ENCODE measurements at places on chromosomes 7 and 10. TPM values are rescaled to one million over a fixed set of nuclear protein-coding genes. Genes with fewer than 3 reads are reported as not detected.

The ECHDC3 gene
- 8.1 TPM for total RNA-seq

The ZNF488 gene
- not detected for total RNA-seq

DNA sequence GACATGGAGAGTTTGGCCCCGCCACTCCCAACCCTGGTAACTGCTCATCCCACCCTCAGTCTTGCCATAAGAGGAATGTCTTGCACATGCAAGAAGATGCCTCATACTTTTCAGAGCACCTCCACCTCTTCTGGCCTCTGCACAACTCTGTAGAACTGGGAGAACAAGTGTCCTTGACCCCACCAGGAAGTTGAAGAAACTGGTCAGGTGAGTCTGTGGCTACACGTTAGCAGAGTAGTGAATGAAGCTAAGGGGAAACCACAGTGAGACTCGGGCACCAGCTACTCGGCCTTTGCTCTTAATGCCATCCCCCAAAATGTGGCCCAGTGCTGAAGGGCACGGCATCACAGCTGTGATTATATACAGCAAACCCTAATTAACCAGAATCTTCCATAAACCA is 110.1 kb downstream of the ARID5B start:
- DNase-seq = no peak

The TMEM225B gene
- total RNA-seq = 2.0 TPM

The FAM24B gene
- 1.4 TPM for total RNA-seq

- no peak for DNase-seq
Observed at GRCh38 chr10:129102906-129103693, 363.9 kb upstream of the MGMT start.

DNA sequence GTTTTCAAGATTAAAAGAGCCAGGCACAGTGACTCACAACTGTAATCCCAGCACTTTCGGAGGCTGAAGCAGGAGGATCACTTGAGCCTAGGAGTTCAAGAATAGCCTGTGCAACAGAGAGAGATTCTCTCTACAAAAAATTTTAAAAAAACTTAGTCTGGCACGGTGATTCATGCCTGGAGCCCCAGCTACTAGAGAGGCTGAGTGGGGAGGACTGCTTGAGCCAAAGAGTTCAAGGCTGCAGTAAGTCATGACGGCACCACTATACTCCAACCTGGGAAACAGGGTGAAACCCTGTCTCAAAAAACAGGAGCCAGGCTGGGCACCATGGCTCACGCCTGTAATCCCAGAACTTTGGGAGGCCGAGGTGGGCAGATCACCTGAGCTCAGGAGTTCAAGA is 86.6 kb upstream of the KCTD7 start:
- no peak for DNase-seq

The GHRHR gene
- total RNA-seq = 1.2 TPM

DNA sequence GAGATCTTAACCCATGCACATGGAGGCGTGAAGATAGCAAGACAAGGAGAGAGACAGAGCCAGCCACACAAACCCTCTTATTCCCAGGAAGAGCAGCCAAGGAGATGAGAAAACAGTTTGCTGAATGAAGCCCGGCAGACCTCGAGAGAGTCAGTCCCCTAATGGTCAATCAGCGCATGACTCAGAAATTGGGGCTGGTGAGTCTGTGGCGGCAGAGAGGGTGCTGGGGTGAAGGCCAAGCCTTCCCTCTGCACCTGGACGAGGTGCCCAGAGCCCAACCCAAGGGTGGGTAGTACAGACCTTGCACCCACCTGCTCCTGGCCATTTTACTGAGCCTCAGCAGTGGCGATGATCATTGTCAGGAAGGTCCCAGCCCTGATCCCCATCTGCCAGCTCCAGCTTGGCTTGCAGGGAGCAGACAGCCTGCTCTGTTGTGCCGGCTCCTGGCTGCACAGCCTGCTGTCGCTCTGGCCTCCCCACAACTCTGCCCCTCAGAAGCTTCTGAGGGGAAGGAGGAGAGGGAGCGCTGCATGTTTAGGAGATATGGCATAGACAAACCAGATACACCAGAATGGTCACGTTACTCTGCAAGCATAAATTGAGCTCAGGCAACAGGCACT is 256.6 kb downstream of the RPS24 start:
- DNase-seq = no peak

- no peak for DNase-seq
Observed at GRCh38 chr7:100720279-100720670, at the start of gene EPO. Gene EPO (plus strand): TSS chr7:100720468. CDS start chr7:100720981, 513 bp downstream.

The TMEM229A gene
- 0.10 TPM for total RNA-seq

The THSD7A gene
- 7.0 TPM for total RNA-seq

DNA sequence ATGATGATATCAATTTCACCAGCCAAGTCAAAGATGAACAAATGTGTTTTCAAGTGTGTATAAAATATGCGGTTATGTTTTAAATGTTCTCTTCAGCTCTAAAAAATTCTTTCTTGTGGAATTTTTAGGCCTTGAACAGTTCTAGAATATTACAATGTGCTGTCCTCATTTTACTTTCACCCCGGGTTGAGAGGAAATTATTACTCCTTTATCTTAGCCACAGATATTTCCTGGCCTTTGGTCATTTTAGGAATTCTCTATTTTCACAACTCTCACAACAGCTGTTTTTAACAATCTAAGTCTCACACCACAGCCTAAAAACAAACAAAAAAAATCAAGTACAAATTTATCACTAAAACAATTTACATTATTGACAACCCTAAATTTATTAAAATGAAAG is 112.2 kb upstream of the HGF start:
- DNase-seq = no peak

The BICC1 gene
- 28.5 TPM for total RNA-seq

DNA sequence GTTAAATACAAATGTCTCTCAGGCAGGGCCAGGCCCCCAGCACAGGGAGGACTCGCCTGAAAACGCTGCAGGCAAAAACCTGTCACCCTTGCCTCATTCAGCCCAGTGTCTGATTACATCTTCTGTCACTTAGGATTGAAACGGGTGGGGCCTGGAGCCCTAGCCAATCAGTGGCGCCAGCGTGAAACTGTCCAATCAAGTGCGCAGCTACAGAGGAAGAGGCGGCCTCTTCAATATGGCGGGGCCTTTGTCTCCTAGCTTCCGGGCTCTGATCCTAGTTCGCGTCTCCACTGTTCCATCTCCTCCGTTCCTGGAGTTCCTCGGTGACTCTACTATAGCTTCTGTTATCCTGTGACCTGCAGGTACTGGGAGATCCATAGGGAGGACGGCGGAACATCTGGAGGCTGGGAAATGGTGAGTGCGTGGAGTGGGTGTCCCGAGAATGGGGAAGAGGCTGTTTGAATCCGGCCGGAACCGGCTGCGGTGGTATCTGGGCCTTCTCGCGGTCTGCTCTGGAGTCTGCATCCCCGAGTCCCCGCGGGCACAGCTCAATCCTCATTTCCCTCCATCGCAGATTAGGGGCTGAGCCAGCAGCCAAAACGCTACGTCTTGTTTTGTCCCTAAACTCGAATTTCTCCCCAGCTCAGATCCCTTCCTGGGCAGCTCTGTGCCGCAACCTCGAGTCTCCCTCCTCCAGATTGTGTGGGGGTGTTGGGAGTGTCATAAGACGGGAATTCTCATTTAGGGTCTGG is at the start of gene ZNF736:
ZNF736 (plus strand) TSS at position 222 of the 752 bp plus-strand sequence; CDS start at position 412, 190 bp downstream.
- DNase-seq = peak; percentile 97

- DNase-seq = no peak
Observed at GRCh38 chr7:30566596-30566995, 28.1 kb upstream of the GARS1 start.

The UCMA gene
- total RNA-seq = not detected

The HGF gene
- 16.8 TPM for total RNA-seq

- no peak for DNase-seq
Observed at GRCh38 chr10:71268247-71268691, 50.8 kb upstream of the SLC29A3 start.

The PLAC9 gene
- 155 TPM for total RNA-seq

The SPDYE16 gene
- 0.28 TPM for total RNA-seq

DNA sequence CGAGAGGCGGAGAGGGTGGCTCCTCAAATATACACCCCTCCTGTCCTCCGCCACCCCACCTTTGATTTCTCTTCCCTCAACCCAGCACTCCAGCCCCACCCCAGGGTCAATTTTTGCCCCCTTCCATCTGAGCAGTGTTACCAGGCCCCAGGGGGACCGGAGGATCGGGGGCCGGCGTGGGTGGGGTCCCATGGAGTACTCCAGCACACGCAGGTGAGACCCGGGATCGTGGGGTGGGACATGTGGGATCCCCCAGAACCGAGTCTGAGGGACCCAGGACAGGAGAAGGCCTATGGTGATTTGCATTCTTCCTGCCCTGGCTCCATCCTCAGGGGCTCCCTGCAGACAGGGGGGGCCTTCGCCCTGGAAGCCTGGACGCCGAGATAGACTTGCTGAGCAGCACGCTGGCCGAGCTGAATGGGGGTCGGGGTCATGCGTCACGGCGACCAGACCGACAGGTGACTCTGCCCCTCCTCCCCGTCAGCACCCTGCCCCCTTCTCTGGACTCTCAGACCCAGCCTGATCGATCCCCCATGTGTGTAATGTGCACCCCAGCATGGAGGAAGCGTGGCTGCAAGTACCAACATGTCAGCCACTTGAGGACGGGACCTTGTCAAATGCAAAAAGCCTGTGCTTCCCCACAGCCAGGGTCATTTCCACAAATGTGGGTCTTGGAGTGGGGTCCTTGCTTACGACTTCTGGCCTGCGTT is 744 bp downstream of the TRIP6 start:
- peak; percentile 75 for DNase-seq

- peak; percentile 91 for DNase-seq
Observed at GRCh38 chr7:74097937-74098614, 14.5 kb downstream of the LIMK1 start.

The NPTX2 gene
- total RNA-seq = 1.8 TPM

DNA sequence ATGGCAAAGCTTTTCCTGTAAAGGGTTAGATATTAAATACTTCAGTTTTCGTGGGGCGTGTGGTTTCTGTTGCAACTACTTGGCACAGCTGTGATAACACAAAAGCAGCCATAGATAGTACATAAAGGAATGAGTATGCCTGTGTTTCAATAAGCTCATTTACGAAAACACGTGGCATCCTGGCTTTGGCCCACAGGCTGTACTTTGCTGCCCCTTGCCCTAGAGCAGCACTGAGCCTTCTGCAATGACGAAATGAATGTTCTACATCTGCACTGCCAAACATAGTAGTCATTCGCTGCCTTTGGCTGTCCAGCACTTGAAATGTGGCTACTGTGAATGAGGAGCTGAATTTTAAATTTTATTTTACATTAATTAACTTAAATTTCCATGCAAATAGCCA is 376.2 kb upstream of the TPK1 start:
- no peak for DNase-seq

DNA sequence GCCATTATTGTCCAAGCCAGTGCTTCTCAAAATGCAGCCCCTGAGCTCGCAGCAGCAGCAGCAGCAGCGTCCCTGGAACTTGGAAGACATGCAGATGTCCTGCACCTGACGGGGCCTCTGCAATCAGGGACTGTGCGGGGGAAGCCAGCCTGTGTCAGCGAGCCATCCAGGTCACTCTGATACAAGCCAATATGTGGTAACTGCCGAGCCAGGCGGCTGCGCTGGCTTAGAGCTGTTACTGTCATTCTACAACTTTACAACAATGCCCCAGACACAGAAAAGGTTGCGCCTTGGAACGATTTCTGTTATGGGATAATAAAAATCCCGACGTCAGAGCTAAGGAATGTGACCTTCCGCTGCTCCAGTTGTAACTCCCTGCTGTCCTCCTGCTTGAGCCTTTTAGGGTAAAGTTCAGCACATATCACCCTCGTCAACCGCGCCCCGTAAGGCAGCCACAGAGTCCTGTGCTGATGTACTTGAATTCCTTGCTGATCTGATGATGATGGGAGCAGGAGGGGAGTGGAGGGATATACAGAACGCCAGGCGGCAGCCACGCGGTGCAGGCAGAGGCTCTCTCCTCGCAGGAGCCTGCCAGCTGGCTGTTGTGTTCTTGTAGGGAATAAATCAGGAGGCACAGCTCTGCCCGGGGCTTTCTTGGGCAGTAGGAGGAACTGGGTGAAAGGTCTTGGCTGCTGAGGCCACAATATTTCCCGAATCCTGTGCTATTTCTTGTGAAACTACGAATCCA is 20.0 kb upstream of the CRYGN start:
- peak; percentile 94 for DNase-seq

GRCh38 chr7:5143106-5143505 is 46.9 kb upstream of the WIPI2 start:
- no peak for DNase-seq

DNA sequence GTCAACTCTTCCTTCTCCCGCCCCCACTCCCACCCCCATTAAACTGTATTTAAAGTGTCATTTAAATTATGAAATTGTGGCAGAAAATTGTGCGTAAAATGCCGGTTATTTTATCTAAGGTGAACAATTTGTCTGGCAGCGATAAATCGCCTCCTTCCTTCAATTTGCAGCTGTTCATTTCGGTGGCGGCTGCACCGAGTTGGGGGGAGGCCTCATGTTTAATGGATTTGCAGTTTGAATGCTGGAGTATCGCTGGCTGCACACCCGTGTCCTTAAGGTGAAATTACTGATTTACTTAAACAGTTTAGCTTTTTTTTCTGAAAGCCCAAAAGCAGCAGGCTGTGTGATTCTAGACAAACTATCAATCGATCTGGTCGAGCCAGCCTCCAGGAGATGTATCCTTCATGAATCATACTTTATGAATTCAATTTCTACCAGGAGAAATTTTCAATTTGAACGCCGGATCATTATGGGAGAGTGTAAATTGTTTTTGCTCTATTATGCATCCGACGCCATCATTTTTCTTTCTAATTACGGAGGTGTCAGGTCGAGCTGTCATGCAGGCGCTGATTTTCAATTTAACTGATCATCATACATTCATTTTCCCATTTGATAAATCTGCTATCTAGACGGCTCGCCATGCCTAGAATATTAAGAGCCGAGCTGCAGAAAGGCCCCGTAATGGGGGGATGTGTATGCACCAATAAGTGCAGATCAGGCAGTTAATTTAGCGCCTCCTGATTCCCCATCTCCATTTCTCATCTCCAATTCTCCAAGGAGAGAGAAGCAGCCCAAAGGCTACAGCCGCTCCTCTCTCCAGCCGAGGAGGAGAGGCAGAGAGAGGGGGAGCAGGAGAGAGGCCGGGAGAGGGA is 6.5 kb downstream of the UNCX start:
- no peak for DNase-seq

The HMX2 gene
- total RNA-seq = not detected

- no peak for DNase-seq
Observed at GRCh38 chr7:149102666-149103065, 12.1 kb upstream of the ZNF786 start.

The NKX2-3 gene
- not detected for total RNA-seq

- DNase-seq = no peak
Observed at GRCh38 chr10:84172467-84173356, 889 bp upstream of the GPR15LG start.

The DNAJC30 gene
- total RNA-seq = 7.7 TPM

- no peak for DNase-seq
Observed at GRCh38 chr7:107002529-107002998, 41.9 kb upstream of the PRKAR2B start.

GRCh38 chr7:42479816-42480633 is 243.0 kb upstream of the GLI3 start:
- DNase-seq = no peak

The TYW1B gene
- total RNA-seq = 2.1 TPM

GRCh38 chr7:100789055-100789454 is 38.3 kb downstream of the EPHB4 start:
- DNase-seq = no peak

- no peak for DNase-seq
Observed at GRCh38 chr10:32327364-32327691, 19.6 kb downstream of the EPC1 start.

GRCh38 chr10:122974023-122974422 is 6.2 kb upstream of the PSTK start:
- no peak for DNase-seq

The RAMP3 gene
- 54.1 TPM for total RNA-seq

The AKR1C8 gene
- not detected for total RNA-seq

Measured in posterior vena cava (tissue), 2 donors.